Cortex of kidney (tissue), 1 donor: ENCODE measurements at places on chromosomes 7 and 10.

DNA sequence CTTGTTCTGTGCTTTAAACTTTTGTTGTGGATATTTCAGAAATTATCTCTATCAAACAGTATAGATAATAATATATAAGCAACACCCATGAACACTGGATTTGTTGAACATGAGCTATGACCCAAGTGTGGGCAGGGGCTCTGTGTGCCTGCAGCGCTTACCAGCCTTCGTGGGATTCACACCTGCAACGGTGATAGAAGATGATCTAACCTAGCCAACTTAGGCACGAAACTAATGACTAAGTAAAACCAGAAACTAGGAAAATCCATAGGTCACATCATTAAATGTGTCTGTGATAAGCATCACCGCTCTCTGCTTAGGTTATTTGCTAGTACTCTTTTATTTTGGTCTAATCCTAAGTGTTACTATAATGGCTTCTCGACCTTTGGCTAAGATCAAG, 18.0 kb downstream of the SPAG6 start:
- no peak for DNase-seq

GRCh38 chr10:69801434-69802315, at the start of gene COL13A1:
COL13A1 (plus strand) TSS chr10:69801906; CDS start chr10:69802424, 518 bp downstream.
- no peak for DNase-seq

- DNase-seq, result no peak
These were observed 178.1 kb downstream of the ADAM12 start for GRCh38 chr10:126210051-126210651.

DNA sequence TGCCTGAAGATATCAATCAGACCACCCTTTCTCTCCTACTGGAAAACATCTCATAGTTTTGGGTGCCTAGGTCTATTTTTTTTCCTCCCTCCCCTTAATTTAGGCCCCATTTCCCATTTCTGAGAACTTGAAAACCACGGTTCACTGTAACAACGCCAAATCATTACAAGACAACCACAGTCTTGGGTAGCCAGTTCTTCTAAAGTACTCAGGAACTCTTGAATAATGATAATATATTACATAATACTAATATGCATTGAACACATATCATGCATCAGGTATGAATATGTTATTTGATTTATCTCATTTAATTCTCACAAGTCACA, 185.1 kb upstream of the ADO start:
- no peak for DNase-seq

GRCh38 chr10:1631282-1631681, 106.0 kb downstream of the ADARB2 start:
- no peak for DNase-seq

- DNase-seq, result no peak
These were observed 93.6 kb upstream of the IL6 start for GRCh38 chr7:22633286-22633953.

DNA sequence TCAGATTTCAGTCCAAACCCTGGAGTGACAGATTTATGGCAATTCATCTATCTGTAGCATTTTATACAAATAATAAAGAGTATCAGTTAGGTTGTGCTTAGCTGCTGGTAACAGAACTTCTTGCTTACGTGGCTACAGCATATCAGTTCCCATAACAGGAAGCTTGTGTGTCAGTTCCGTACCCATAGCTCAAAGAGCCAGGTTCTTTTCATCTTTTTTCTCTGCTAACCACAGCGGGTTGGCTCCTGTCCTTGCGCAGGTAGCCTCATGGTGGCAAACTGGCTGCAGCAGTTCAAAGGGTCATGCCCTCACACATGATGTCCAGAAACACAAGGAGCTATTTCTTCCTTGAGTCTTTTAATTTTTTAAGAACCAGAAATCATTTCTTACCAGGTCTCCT, 1041.8 kb downstream of the GATA3 start:
- no peak for DNase-seq

GRCh38 chr7:19405541-19405940, 260.3 kb upstream of the FERD3L start:
- no peak for DNase-seq

- DNase-seq, result no peak
These were observed 564.6 kb downstream of the KCNMA1 start for GRCh38 chr10:77072836-77073662.

DNA sequence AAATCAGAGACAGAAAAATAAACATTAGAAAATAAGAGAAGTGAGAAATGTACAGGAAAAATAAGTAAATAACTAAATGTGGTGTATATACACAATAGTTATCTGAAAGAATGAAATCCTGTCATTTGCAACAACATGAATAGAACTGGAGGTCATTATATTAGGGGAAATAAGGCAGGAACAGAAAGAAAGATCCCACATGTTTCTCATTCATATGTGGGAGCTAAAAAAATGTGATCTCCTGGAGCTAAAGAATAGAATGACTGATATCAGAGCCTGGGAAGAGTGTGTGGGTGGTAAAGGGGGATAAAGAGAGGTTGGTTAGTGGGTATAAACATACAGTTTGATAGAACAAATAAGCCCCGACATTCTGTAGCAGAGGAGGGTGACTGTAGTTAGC, 27.3 kb downstream of the PLXDC2 start:
- no peak for DNase-seq

DNA sequence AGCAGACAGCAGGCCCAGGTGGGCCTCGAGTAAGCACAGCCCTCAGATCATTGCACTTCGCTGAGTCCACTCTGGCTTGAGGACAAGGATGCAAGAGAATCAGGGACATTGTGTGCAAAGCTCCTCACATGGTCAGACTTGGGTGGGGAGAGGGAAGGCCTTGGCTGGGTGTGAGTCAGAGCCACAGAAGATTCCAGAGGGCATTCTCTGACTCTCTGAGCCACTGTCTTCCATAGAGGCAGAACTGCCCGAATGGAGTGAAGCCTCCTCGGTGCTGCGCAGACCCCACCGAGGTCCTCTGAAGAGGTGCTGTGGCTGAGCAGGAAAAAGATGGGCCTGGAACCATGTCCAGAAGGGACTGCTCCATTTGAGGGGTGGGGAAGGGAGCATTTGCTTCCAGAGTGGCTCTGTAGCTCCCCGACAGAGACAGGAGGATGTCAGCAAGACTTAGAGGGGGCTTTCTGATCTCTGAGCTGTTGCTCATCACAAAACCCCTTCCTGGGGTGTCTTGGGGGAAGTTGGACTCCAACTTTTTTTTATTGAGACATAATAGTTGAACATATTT, 120.8 kb downstream of the PTPN20 start:
- no peak for DNase-seq

- DNase-seq, result no peak
These were observed 70.2 kb downstream of the KIAA1217 start for GRCh38 chr10:24279166-24279565.

DNA sequence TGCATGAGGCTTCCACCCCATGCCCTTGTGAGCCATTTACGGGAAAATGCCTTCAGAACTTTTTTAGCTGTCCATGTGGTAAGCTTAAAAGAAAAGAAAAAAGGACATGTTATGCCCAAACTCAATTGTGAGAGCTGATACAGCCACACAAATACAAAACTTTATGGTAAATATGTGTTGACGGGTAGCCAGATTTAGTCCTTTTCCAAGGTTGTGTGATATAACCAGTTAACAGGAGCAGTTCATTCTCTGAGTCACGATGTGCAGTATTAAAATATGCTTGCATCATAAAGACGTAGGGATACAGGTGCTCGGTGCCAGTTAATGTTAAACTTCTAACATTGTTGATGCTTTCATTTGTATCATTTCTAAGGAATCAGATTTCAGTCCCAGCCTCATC, 350.4 kb downstream of the DNAJB6 start:
- no peak for DNase-seq

DNA sequence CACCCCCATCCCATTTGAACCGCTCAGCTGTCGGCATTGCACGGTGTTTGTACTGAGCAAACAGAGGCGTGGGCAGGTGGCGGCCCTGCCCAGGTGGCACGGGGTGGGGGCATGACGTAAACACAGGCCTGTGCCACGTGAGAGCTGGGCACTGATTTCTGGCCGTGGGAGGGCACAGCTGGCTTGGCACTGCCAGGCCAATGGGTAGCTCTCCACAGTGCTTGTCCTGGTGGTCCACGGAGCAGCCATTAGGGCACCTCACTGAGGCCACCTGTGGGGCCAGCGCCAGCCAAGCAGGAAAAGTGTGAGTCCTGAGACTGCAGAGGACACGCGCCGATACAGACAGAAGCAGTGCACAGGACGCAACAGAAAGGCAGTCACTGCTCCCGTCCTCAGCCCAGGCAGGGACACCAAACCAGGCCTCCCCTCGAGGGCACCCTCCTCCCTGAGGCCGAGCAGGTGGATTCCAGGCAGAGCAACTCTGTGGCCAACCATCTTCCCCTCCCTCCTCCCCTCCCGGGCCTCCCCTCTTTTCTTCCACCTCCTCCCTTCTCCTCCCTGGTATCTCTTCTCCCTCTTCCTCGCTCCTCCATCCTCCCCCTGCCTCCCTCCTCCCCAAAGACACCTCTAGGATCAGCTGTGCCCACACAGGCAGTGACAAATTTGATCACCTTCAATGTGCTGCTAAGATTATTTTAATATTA, 258.7 kb downstream of the ELFN1 start:
- no peak for DNase-seq

- DNase-seq, result no peak
These were observed 30.1 kb downstream of the TSPAN14 start for GRCh38 chr10:80484243-80484642.

DNA sequence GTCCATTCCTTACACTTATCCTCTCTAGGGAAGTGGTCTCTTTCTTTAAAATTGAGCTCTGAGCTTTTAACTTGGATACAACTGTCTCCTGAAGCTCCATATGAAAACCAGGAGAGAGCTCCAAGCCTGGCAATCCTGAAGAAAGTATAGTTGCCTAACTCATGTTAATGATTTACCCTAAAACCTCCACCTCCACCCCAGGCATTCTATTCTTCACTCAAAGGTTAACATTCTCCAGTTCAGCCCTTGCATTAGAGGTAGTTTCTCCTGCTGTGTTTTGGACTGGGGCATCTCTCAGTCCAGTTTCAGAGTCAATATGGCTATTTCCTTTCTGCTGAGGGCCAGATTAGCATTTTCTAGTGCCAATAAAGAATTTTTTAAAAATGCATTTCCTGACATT, 195.5 kb downstream of the SLC25A13 start:
- DNase-seq, result no peak

DNA sequence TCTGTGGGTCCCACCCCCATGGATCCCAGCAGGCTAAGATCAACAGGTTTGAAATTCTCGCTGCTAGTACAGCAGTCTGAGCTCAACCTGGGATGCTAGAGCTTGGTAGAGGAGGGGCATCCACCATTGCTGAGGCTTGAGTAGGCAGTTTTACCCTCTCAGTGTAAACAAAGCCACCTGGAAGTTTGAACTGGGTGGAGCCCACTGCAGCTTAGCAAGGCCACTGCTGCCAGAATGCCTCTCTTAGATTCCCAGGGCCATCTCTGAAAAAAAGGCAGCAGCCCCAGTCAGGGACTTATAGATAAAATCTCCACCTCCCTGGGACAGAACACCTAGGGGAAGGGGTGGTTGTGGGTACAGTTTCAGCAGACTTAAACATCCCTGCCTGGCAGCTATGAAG, 190.0 kb upstream of the CACNA2D1 start:
- DNase-seq, result no peak

GRCh38 chr10:3192856-3193635, 20.5 kb upstream of the PITRM1 start:
- no peak for DNase-seq

GRCh38 chr10:71211053-71211452, 1.3 kb upstream of the UNC5B start:
- DNase-seq, result no peak

GRCh38 chr10:98238391-98238790, 29.6 kb downstream of the LOXL4 start:
- no peak for DNase-seq
